T follicular helper cell (primary cell): ENCODE measurements at places on chromosomes 5 and 9.

DNA sequence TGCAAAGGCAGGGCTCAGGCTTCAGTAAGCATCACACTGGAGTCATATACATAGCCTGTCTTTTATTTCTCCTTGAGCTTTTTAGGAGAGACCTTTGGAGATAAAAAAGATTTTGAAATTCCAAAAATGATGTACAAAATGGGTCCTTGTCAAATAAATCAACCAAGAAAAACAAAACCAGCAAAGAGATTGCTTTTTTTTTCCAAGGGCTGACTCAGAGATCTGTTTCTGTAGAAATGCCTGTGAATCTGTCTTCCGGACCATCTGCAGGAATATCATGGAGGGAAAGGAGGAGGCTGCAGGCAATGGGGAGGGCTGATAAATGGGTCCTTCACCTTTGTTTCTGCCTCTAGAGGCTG, 77.4 kb downstream of the SLIT3 start:
- no peak for DNase-seq

- no peak for DNase-seq
Measured at GRCh38 chr5:81878333-81878732, 93.5 kb upstream of the ATG10 start.

DNA sequence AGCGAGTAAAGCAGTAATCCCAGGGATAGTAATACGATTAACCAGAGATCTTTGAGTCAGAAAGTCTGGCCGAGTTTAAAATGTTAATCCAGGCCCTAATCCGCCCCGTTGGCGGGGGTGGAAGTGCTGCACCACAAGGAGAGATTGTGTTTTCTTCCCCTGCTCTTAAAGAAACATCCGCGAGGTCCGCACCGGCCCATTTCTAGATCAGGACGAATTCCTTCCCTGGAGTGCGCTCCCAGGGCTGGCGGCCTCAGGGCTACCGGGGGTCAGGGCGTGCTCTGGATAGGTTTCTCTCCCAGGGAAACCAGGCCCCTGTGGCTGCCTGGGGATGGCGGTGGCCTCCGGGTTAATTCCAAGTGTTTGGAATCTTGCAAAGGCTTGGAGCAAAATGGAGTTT, 9.3 kb upstream of the NEUROG1 start:
- no peak for DNase-seq

- no peak for DNase-seq
Measured at GRCh38 chr5:101932599-101932998, 363.5 kb downstream of the SLCO4C1 start.

DNA sequence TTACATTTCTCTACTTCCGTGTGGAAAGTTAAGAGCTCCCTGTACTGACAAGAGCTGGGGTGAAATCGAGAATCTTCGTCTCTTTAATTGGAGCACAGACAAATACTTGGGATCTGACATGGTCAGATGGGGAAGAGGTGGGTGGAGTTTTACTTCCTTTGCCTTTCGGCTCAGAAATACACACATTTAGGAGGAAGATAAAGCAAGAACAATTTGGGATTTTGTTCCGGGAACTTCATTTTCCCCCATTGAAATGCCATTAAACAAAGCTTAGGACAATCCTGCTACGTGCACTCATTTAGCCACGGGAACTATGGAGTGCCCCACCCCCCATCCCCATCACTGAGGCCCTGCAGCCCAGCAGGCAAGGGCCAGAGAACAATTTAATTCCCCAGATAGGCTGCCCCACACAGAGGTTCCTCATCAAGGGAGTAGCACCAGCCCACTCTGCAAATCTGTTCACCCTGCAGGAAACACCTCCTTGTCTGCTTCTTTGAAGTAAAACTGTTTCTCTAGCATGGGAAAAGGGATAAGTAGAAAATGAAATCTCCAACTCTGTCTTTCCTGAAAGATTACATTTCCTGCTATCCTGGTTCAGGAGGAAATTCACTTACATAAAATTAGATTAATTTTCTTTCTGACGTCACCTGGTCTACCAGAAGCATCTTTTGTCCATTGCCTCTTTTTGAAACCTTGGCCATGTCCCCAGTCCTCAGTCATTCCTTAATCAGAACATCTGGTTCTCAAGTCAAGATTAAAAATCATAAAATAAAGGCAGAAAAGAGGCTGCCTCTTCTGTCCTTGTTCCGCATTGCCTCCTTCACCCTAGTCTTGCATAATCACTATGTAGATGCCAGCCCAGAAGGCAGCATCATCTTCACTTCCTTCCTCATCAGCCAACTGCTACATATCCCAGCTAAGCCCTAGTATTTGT, 206.4 kb downstream of the ENC1 start:
- no peak for DNase-seq
